GDM1 (cell line): ENCODE measurements at places on chromosomes 3 and 15.

- no peak for DNase-seq
Observed at GRCh38 chr3:120062474-120062873, 31.8 kb downstream of the GSK3B start.

DNA sequence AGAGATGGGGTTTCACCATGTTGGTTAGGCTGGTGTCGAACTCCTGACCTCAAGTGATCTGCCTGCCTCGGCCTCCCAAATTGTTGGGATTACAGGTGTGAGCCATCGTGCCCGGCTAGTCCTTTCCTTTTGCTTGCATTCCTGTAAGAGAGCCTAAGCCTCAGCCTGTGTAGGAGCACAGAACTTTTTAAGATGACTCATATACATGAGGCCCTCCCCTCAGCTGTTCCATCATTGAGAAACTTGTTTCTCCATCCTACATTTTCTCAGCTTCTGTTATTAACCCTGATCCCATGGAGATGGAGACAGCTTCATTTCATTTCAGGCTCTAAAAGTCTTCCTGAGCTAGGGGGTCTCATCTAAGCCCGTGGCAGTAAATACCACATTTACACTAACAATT, 123.3 kb downstream of the PLOD2 start:
- DNase-seq, result no peak

DNA sequence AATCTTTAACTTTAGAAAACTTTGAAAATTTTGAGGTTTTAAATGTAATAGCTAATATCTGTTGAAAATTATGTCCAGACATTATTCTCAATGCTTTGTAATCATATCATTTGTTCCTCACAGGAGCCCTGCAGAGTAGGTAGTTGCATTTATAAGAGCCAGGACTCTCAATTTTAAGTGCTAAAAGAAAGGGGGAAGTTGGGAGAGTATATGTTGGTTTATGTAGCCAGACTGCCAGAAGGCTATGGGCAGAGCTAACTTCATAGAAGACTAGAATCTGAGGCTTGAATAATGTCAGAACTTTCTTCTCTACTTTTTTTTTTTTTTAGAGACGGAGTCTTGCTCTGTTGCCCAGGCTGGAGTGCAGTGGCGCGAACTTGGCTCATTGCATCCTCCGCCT, 9.1 kb downstream of the VPS8 start:
- no peak for DNase-seq

- peak; percentile 37 for DNase-seq
Observed at GRCh38 chr3:195179776-195180489, 91.0 kb downstream of the XXYLT1 start.

- DNase-seq, result peak; percentile 67
Observed at GRCh38 chr15:62653122-62653521, 389.4 kb upstream of the TPM1 start.

DNA sequence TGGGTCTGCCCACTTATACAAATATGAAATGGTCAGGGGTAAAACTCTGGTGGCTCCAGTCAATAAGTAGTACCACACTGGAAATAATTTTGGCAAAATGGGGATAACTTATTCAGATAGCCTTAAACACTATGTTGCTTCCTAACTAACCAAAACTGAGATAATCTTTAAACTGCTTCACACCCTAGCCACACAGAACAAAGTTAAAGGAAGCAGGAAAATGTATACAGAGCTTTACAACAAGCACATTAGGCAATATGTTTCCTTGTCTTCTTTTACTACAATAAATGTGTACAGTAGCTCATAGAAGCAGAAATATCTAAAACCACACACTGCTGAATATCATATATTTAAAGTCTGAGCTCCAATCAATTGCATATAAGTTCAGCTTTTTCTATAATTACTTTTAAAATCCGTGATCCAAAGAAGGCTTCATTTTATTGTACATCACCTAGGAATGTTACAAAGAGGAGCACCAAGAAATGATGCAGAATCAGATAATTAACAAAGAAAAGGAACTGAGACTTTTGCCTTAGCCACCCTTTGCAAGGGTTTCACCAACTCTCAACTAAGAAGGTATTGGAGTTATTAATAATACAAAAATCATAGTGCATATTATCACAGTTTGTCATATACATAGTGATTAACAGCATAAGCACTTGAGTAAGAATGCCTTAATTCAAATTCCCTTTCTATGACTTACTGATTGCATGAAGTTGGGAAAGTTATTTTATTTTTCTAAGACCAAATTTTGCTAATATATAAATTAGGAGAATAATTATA, 9.2 kb upstream of the SSR3 start:
- DNase-seq, result no peak

- DNase-seq, result no peak
Observed at GRCh38 chr15:62163397-62164013, 1.6 kb downstream of the C2CD4B start.

DNA sequence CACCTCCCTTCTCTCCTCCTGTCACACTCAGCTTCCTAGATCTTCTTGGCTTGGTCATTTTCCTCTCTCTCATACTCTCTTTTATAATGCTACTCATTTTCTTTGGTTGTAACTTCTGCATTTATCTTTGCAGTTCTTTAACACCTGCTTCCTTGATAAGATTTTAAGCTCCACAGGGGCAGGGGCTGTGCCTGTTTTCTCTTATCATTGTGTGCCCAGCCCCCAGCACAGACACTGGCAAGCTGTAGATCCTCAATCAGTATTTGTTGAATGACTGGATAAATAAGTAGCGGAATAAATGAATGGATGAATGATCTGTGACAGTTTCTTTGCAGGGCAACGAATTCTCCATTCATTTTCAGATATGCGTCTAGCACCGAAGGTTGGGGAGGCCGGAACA, 64.3 kb upstream of the MEX3B start:
- DNase-seq, result no peak

- DNase-seq, result no peak
Observed at GRCh38 chr3:11384074-11384473, 111.9 kb downstream of the ATG7 start.

- no peak for DNase-seq
Observed at GRCh38 chr3:186566772-186567071, 417 bp downstream of the TBCCD1 start.

DNA sequence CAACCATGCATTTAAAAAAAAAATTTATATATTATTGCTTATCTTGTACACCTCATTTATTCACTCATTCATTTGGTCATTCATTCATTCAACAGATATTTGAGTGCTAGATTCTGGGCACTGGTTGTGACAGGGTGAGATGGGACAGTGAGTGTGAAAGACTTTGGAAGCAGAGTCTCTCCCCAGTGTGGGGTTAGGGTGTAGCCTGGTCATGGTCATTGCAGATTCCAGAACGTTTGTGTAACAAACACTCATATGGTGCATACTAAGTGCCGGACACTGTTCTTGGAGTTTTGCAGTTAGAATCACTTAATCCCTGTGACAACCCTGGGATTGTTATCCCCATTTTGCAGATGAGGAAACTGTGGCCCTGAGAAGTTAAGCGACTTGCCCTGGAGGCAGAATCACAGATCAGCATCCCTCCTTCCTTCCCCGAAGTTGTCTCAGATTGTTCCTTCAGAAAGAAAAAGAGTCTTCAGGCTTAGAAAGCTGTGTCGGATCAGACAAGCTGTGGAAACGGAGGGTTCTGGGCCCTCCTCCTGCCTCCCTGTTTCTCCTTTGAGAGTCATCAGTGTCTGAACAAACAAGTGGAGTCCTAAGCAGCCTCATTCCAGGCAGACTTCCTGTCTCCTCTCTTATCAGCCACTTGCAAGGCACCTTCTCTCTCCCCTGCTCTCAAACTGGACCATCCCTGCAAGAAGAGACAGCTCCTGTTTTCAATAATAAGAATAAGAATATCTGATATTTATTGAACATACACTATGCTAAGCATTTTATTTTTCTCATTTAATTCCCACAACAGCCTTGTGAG, 6.3 kb downstream of the LOXL1 start:
- no peak for DNase-seq

- DNase-seq, result peak; percentile 85
Observed at GRCh38 chr3:197298341-197298944, at the start of gene DLG1. TSS of gene DLG1 (minus strand) at chr3:197298612. CDS start at chr3:197297204, 1,408 bp downstream.

GRCh38 chr15:27617013-27617412, 482.1 kb downstream of the OCA2 start:
- DNase-seq, result no peak

- DNase-seq, result no peak
Observed at GRCh38 chr15:44719293-44719999, 8.1 kb downstream of the B2M start.

DNA sequence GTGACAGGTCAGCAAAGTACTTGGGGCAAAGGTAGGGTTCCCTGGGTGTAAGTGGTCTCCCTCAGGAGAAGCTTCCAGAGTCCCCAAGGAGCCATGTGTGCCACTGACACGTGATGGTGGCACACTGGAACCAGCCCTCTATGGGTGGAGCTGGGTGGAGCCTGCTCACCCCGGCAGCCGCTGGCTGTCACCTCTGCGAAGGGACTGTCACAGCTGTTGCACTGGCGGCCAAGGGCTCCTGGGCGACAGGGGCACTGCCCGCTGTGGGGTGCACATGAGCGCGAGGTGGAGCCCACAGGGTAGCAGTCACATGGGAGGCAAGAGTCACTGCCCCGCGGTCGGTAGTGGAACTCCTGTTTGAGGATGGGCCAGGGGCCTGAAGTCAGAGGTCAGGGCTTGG, 12.0 kb downstream of the CELSR3 start:
- no peak for DNase-seq
